Osteoblast (primary cell): ENCODE measurements at places on chromosomes 5 and 9. TPM values are rescaled to one million over a fixed set of nuclear protein-coding genes. Genes with fewer than 3 reads are reported as not detected.

DNA sequence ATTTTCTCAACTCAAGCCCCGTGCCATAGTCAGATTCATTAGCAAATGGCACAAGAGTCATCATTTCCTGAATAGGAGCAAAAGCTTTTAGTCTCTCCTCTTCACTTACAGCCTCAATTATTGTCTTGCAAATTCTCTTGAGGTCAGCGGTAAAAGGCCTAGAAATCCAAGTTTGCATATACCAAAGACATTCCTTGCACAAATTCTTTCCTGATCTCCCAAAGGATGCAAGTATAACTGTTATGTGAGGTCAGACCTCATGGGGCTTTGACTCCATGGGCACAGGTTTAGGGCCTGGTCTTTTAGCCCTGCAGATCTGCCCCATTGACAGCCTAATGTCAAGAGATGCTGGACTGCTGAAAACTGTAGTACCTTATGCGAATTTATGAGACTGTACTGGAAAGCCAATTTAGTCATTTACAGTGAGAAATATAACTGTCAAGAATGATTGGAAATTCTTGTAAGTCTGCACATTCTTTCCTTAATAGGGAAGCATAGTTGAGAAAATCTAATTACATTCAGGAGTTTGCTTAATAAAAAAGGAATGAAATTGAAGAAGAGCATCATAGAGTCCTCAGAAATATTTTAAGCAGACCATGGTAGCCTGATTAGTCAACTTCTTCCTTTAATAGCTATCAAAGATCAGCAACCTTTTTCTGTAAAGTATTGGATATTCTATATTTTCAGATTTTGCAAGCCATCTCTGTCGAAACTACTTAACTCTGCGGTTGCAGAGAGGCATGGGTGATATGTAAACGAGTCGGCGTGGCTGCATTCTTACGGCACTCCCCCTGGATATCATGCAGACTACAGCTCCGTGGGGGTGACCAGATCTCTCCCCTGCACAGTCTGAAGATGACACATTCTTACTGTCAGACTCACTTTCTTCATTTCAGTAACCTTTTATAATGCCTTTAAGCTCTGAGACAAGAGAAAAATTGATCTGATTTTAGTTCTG, 45.2 kb downstream of the GCNT4 start:
- peak; percentile 36 for DNase-seq
- no peaks in the 10 kb centered on the region for H3K4me1 ChIP-seq
- no peaks in the 10 kb centered on the region for H3K27me3 ChIP-seq
- no peaks in the 10 kb centered on the region for H3K36me3 ChIP-seq
- no peak overlapping the region for H3K4me3 ChIP-seq
- no peak overlapping the region for H3K27ac ChIP-seq

GRCh38 chr5:161167016-161167767, 315.2 kb upstream of the ATP10B start:
- H3K27me3 ChIP-seq: no peaks in the 10 kb centered on the region
- H3K36me3 ChIP-seq: no peaks in the 10 kb centered on the region
- H3K27ac ChIP-seq: no peak overlapping the region
- H3K4me3 ChIP-seq: no peak overlapping the region
- DNase-seq: no peak

GRCh38 chr5:93607367-93608258, 24.6 kb downstream of the NR2F1 start:
- DNase-seq: no peak
- H3K27ac ChIP-seq: no peak overlapping the region
- H3K27me3 ChIP-seq: peaks cover 84% of the 10 kb centered on the region
- H3K4me3 ChIP-seq: peak overlapping the region; percentile 65
- H3K4me1 ChIP-seq: peaks cover 15% of the 10 kb centered on the region
- H3K36me3 ChIP-seq: no peaks in the 10 kb centered on the region

- no peaks in the 10 kb centered on the region for H3K27me3 ChIP-seq
- no peaks in the 10 kb centered on the region for H3K36me3 ChIP-seq
- no peak overlapping the region for H3K27ac ChIP-seq
- H3K4me3 ChIP-seq: no peak overlapping the region
- no peak for DNase-seq
- H3K4me1 ChIP-seq: peaks cover 2% of the 10 kb centered on the region
Observed at GRCh38 chr9:123821619-123822018, 108.3 kb downstream of the DENND1A start.

- no peaks in the 10 kb centered on the region for H3K36me3 ChIP-seq
- no peak for DNase-seq
- H3K27me3 ChIP-seq: no peaks in the 10 kb centered on the region
- no peak overlapping the region for H3K4me3 ChIP-seq
Observed at GRCh38 chr5:41337724-41338123, 124.4 kb upstream of the C6 start.

DNA sequence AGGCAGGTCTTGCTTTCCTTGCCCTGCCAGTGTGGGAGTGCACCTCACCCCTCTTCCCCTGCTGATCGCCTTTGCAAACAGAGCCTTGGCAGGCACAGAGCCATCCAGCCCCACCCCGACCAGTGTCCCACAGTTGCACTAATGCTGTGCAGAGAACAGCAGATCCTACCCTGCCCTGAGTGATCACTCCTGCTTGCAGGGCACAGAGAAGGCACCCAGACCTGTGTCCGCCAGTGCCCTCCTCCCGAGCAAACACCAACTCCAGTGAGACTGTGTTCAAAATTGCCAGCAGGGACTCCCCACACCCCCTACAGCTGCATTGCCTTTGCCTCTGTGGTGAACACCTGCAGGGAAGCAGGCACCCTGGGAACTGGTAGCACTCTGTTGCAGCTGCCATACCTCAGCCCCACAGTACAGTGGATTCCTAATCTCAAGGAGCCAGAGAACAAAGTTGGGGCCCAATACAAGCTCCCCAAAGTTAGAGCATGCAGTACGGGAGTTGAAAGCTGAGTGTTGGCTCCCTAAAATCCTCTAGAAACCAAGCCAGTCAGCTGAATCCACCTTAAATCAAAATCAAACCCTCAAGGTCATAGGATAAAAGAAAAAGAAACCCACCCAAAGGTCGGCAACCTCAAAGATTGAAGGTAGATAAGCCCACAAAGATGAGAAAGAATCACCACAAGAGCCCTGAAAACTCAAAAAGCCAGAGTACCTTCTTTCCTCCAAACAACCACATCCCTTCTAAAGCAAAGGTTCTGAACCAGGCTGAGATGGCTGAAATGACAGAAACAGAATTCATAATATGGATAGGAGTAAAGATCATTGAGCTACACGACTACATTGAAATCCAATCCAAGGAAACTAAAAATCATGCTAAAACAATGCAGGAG, 92.9 kb upstream of the PIK3R1 start:
- H3K27ac ChIP-seq: no peak overlapping the region
- H3K27me3 ChIP-seq: no peaks in the 10 kb centered on the region
- no peak overlapping the region for H3K4me3 ChIP-seq
- H3K36me3 ChIP-seq: no peaks in the 10 kb centered on the region
- H3K4me1 ChIP-seq: no peaks in the 10 kb centered on the region

- H3K36me3 ChIP-seq: no peaks in the 10 kb centered on the region
- peaks cover 4% of the 10 kb centered on the region for H3K4me1 ChIP-seq
- no peak overlapping the region for H3K4me3 ChIP-seq
- no peak for DNase-seq
Observed at GRCh38 chr5:75460942-75461610, 50.4 kb downstream of the CERT1 start.

- no peak overlapping the region for H3K4me3 ChIP-seq
- H3K4me1 ChIP-seq: no peaks in the 10 kb centered on the region
- no peaks in the 10 kb centered on the region for H3K36me3 ChIP-seq
- no peaks in the 10 kb centered on the region for H3K27me3 ChIP-seq
- no peak overlapping the region for H3K27ac ChIP-seq
- DNase-seq: no peak
Observed at GRCh38 chr9:100167915-100168654, 69.0 kb downstream of the INVS start.

DNA sequence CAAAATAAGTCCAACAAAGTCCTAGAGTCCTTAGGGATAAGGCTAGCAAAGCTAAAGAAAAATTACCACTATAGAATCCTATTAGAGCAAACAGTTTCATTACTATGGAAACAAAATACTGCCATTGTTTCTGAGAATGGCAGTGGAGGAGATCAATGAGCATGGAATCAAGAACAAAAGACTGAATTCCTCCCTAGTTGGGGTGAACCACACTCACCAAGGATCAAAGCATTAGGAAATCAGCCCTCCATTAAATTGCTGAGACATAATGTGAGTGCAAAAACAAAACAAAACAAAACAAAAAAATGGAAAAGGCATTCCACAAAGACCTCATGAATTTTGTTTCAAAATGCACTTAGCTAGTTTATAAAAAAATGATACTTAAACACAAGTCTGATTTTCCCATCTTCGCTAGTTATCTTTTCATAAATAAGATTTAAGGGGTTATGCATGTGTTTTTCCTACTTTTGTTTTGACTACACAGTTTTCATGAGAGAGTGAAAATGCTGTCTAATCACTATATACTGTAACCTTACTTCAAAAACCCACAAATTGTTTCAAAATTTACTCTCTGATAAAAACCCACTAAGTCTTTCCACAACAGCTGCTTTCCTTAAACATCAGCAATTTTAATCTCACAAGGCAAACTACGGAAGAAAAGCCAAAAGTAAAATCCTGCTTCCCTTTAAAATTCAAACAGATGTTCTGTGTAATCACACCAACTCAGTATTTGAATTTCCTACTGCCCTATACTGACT, 9.7 kb downstream of the SERINC5 start:
- peak overlapping the region; percentile 99 for H3K27ac ChIP-seq
- no peak for DNase-seq
- H3K36me3 ChIP-seq: peaks cover 4% of the 10 kb centered on the region
- H3K4me3 ChIP-seq: peak overlapping the region; percentile 56
- H3K27me3 ChIP-seq: no peaks in the 10 kb centered on the region

GRCh38 chr5:43482490-43483297, 971 bp downstream of the TMEM267 start:
- H3K27ac ChIP-seq: peak overlapping the region; percentile 99
- peaks cover 12% of the 10 kb centered on the region for H3K4me1 ChIP-seq
- peak overlapping the region; percentile 82 for H3K4me3 ChIP-seq
- no peaks in the 10 kb centered on the region for H3K36me3 ChIP-seq
- DNase-seq: peak; percentile 86

- no peaks in the 10 kb centered on the region for H3K27me3 ChIP-seq
- H3K4me3 ChIP-seq: no peak overlapping the region
- peak overlapping the region; percentile 63 for H3K27ac ChIP-seq
- H3K36me3 ChIP-seq: no peaks in the 10 kb centered on the region
- peaks cover 41% of the 10 kb centered on the region for H3K4me1 ChIP-seq
Observed at GRCh38 chr5:54669285-54669684, 151.7 kb downstream of the SNX18 start.

- no peak overlapping the region for H3K4me3 ChIP-seq
- peaks cover 5% of the 10 kb centered on the region for H3K4me1 ChIP-seq
- no peaks in the 10 kb centered on the region for H3K27me3 ChIP-seq
Observed at GRCh38 chr9:93071464-93071863, 13.0 kb downstream of the SUSD3 start.

GRCh38 chr9:17739022-17739421, 160.2 kb downstream of the SH3GL2 start:
- no peak overlapping the region for H3K4me3 ChIP-seq
- no peaks in the 10 kb centered on the region for H3K36me3 ChIP-seq
- no peaks in the 10 kb centered on the region for H3K27me3 ChIP-seq
- no peak overlapping the region for H3K27ac ChIP-seq
- H3K4me1 ChIP-seq: no peaks in the 10 kb centered on the region
- no peak for DNase-seq

GRCh38 chr5:148384380-148384737, 601 bp downstream of the FBXO38 start:
- H3K4me3 ChIP-seq: peak overlapping the region; percentile 88
- no peaks in the 10 kb centered on the region for H3K36me3 ChIP-seq
- H3K27ac ChIP-seq: peak overlapping the region; percentile 85
- no peaks in the 10 kb centered on the region for H3K27me3 ChIP-seq

DNA sequence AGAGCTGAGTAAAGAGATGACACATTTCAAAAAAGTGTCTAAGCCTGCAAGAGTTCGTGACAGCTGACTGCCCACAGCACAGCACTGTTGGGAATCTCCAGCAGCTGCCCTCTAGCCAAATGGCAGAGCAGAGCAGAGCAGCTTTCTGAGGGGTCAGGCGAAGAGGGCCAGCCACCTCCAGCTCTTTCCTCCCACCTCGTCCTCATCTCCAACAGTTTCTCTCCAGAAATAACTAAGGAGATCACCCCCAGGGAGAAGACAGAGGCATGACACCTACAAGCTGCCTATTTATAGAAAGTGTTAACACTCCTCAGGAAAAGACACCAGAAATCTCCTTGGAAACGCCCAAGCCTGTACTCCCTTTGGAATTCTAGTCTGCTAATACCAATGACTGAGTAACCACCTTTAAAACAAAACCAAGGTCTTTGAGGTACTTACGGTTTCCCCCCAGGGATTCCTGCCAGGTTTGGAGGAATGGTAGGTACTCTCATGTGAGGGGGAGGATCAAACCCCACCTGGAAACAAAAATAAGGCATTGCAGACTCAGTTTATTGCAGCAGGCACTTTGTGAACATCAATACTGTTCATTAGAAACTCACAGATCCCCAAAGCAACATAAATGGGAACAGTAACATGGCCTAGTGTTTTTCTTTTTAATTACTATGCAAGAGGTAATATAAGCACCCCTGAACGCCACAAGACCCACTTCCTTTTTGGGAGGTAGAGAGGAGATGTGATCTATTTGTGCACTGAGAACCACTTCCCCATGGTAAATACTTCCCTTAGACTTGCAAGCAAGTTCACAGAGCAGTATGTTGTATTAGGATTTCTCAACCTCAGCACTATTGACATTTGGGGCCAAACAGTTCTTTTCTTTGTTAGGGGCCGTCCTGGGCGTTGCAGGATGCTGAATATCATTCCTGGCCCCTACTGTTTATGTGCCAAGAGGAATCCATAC, 79.3 kb downstream of the TLE1 start:
- H3K27ac ChIP-seq: peak overlapping the region; percentile 41
- no peaks in the 10 kb centered on the region for H3K27me3 ChIP-seq
- peaks cover 13% of the 10 kb centered on the region for H3K4me1 ChIP-seq
- no peak overlapping the region for H3K4me3 ChIP-seq
- peaks cover 2% of the 10 kb centered on the region for H3K36me3 ChIP-seq

DNA sequence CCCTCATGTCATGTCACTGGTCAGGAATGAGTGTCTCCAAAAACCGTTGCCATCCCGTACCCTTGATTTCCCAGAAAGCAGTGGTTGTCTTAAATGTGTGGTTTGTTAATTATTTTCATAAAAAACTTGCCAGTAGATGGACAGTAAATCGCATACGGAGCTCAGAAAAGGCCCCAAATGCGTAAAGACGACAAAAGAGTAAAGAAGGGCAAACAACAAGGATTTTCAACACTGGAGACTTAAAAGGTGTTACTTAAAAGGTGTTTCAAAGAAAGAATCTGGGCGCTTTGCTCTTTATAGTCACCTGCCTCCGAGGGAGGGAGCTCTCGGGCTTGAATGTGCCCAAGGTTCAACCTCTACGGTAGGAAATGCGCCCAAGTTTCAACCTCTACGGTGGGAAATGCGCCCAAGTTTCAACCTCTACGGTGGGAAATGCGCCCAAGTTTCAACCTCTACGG, 734 bp downstream of the KIF27 start:
- no peaks in the 10 kb centered on the region for H3K36me3 ChIP-seq
- no peak for DNase-seq
- H3K27ac ChIP-seq: peak overlapping the region; percentile 65
- H3K4me3 ChIP-seq: peak overlapping the region; percentile 82
- H3K27me3 ChIP-seq: no peaks in the 10 kb centered on the region

- H3K4me3 ChIP-seq: no peak overlapping the region
- peaks cover 6% of the 10 kb centered on the region for H3K36me3 ChIP-seq
Observed at GRCh38 chr9:114221706-114222465, 66.5 kb downstream of the COL27A1 start.

GRCh38 chr9:2771087-2771486, 53.8 kb downstream of the KCNV2 start:
- no peak for DNase-seq
- peaks cover 16% of the 10 kb centered on the region for H3K4me1 ChIP-seq
- no peak overlapping the region for H3K4me3 ChIP-seq
- H3K27me3 ChIP-seq: no peaks in the 10 kb centered on the region
- peak overlapping the region; percentile 56 for H3K27ac ChIP-seq
- peaks cover 30% of the 10 kb centered on the region for H3K36me3 ChIP-seq

GPR151 gene
- not detected in 2 replicates for total RNA-seq

RGMB gene
- 70.9 and 81.3 TPM in 2 replicates for total RNA-seq

KCNN2 gene
- not detected in 2 replicates for total RNA-seq

TRIM36 gene
- under 0.01 and 0.36 TPM in 2 replicates for total RNA-seq
